ENCODE measurements at places on chromosomes 5 and 9.

- DNase-seq = no peak
Observed at GRCh38 chr9:132409828-132410528, at the start of gene CFAP77. CFAP77 (plus strand) TSS chr9:132410211; CDS start chr9:132410272, 61 bp downstream.

- no peak for DNase-seq
Observed at GRCh38 chr5:18553269-18553668, 919.0 kb downstream of the TAF11L14 start.

GRCh38 chr5:127571314-127572131 lies 54.1 kb downstream of the PRRC1 start:
- no peak for DNase-seq

- DNase-seq = no peak
Observed at GRCh38 chr5:16550316-16550952, 66.4 kb downstream of the RETREG1 start.

DNA sequence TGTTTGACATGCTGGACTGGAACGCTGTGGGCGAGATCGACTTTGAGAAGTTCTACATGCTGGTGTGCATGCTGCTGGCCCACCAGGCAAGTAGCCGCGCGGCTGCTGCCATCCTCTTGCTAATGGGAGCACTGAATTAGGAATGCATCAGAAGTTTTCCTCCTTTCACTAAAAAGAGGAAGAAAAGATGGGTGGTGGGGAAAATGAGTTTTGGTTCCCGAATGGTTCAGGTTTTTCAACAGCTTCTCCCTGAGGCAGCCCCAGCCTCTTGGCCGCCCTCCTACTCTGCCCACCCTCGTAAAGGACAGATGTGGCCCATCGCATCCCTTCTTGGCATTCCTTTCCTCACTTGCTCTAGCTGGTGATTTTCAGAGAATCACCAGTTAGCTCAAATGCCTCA lies 5.5 kb downstream of the EFCAB9 start:
- DNase-seq = no peak

DNA sequence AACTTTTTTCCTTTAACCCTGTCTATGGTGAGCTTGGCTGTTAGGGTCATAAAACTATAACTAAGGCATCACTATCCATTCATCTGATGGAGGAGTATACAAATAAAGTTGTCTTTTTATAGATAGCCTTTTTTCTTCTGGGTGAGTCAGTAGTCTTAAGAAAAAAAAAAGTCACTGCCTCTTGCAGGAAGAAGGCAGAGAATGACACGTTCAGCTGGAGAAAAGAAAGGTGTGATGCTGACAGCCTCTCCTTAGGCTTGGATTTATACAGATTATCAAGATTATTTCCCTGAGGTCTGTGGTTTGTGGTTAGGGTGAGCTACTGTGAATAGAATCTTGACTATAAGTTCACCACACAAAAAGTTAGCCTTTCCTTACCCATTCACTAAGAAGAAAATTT lies 23.0 kb downstream of the EPB41L4B start:
- DNase-seq = no peak

- no peak for DNase-seq
Observed at GRCh38 chr9:1959371-1959770, 55.8 kb upstream of the SMARCA2 start.

DNA sequence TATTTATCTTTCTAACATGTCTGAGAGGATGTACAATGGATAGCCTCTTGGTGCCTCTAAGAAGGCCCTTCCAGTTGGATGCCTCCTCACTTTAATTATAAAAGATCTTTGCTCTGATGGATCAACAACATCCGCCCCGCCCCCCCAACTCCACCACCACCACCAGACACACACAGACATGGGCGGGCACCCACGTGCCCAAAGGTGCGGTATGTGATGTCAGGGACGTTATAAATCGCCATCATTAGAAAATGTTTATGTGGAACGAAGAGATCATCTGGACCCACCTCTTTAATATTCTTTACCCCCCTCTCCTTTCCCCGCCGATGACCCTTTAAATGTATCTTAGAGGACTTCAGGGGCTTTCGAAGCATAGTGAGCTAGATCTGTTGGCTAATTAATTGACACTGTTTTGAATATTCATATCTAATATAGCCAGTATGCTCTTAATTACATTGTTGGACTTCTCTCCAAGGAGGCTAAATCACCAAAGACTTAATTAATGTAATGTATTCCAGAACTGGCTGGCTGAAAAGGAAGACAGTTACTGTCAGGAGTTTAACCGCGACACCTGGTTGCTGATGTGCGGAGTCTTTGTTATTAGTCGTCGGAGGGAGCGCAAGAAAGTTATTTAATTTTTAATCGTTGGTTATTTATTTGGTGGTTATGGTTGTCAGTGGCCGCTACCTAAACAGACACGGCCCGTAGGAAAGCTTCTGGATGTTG lies 6.1 kb upstream of the FOXB2 start:
- DNase-seq = no peak

DNA sequence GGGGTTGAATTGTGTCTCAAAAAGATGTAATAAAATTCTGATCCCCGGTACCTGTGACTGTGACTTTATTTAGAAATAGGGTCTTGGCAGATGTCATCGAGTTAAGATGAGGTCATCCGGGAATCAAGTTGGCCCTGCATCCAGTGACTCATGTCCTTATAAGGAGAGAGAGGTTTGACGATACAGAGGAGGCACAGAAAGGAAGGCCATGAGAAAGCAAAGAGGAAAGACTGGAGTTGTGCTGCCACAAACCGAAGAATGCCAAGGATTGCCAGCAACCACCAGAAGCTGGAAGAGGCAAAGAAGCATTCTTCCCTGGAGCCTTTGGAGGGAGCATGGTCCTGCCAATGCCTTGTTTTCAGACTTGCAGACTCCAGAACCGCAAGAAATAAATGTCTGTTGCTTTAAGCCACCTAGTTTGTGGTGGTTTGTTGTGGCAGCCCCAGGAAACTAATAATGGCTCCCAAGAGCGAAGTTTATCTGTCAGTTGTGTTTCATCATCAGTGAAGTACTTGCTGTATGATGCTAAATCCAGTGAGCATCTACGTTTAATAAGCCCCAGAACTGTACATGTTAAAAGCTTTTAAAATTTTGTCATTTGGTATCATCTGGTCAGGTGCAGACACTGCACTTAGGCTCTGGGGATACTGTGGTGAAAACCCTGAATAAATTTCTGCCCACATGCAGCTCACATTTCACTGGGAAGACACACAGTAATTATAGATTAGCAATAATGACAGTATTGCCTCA lies 114.8 kb downstream of the TLE4 start:
- DNase-seq = no peak

DNA sequence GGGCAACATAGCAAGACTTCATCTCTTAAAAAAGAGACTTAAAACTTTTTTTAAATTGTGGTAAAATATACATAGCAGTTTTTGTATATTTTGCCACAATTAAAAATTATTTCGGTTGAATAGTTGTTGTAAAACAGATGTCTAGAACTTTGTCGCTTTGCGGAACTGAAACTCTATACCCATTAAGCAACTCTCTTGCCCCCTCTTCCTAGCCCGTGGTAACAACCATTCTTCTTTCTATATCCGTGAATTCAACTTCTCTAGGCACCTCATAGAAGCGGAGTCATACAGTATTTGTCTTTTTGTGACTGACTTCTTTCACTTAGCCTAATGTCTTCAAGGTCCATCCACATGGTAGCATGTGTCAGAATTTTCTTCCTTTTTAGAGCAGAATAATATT lies 43.3 kb downstream of the SPARC start:
- DNase-seq = no peak

DNA sequence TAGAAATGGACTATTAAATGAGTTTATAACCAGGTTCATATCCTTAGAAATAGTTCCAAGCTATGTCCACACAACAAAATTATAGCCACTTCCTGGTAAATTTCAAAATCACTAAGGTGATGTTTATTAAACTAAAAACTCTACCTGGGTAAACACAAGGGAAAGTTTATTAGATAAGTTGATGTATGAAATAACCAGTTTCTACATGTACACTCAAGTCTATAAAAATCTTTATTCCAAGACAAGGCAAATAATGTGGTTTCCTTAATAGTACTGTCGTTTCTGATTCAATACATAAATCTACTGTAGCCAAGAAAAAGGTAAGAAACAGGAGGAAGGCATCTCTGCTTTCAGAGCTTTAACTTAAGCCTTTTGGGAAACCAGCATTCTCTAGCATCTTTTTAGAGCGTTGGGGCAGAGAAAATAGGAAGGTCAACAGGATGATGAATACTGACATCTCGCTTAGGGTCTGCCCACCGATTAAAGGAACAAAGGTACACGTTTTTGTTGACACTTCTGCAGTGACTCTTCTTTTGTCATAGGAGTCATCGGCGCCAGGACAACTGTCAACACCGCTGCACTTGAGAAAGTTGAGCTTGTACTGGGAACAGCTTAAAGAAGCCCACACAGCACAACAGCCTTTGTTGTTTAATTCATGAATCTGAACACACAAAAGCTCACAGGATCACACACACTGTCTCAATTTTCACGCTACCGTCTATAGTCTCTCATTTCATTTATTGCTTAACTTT lies 513.6 kb downstream of the SLCO4C1 start:
- DNase-seq = no peak

DNA sequence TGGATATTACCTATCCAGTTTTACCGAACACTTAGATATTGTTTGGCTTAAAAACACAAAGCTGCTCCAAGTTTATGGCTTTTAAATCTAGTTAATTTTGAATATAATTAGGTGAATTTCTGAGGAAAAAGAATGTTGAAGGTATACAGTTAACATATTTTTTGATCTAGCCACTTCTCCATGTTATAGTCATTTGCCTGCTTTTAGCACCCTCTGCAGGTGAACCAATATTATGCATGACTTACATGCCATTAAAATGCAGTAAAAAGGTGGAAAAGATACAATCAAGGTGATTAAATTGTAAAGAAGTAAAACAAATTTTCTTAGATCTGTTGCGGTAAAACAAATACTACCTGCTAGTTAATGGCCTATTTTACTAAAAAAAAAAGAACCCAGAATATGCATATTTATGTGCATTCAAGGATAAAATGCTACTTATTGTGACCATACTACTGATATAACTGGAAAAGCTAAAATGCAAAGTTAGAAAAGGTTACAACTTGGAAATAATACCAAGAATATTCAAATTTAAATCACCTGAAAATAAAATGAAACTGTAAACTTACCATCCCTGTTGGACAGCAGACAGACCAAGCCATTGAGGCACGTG lies 132.1 kb downstream of the AP3B1 start:
- no peak for DNase-seq

GRCh38 chr5:13987843-13988464 lies 43.5 kb upstream of the DNAH5 start:
- DNase-seq = no peak

GRCh38 chr5:3075309-3075708 lies 323.8 kb upstream of the IRX2 start:
- DNase-seq = no peak
